ENCODE measurements at places on chromosomes 12 and 14.

- DNase-seq = no peak
These were observed 314.9 kb downstream of the TMEM121 start for GRCh38 chr14:105841022-105842009.

DNA sequence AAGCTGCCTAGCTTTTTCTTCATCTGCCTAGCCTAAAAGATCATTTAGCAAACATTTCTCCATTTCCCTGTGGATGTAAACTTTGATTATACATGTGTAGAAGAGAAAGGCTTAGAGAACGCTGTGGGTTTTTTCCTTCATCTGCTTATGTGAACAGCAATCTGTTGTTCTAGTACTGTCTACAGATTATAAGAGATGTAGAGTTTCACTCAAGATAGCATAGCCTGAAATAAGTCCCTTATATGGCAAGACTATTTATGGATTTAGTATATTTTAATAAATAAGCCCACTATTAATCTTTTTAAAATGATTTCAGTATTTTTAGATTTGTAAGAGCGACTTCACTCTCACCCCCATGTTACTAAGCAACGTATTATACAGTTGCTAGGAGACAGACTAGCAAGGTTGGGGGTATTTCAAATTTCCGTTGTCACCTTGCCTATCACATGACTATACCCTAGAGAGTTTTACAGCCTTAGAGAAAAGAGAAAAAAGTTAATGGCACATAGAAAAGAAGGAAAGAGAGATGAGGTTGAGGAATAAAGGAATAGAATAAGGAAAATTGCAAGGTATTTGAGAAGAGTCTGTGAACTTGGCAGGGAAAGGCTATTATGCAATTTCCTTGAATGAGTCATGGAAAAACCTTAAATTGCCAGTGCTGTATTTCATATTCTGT, 12.2 kb upstream of the TUBA1A start:
- peak; percentile 92 for DNase-seq

DNA sequence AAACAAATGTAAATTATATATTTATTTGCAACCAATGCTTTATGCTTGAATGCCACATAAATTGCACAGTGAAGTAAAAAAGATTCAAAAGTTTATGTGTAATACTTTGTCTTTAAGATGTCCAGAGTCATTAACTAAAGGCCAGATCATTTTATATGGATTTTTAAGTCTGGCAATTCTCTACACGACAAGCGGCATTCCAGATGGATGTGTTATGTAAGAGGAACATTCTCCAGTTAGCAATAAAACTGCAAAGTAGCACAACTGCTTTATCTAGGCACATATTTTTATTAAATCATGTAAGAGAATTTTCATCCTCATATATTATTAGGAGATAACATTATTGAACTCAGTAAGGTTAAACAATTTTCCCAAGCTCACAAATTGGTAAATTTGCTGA, 1717.7 kb upstream of the SEL1L start:
- DNase-seq = no peak

DNA sequence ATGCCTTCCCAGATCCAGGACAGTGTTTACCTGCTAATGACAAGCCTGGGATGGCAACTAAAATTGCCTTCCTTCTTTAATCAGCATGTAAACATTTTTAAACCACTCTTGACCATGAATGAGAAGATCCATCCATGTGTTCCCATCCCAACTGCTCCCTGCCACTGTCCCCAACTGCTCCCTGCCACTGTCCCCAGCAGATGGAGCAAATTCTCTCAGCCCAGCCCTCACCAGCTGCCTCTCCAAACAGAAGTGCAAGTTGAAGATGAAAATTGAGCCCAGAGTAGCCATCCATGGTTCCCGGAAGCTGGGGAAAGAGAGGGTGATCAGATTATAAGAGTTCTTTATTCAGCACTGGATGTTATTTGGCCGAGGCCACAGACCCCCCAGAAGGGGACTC, 133.1 kb downstream of the SLC15A4 start:
- no peak for DNase-seq

DNA sequence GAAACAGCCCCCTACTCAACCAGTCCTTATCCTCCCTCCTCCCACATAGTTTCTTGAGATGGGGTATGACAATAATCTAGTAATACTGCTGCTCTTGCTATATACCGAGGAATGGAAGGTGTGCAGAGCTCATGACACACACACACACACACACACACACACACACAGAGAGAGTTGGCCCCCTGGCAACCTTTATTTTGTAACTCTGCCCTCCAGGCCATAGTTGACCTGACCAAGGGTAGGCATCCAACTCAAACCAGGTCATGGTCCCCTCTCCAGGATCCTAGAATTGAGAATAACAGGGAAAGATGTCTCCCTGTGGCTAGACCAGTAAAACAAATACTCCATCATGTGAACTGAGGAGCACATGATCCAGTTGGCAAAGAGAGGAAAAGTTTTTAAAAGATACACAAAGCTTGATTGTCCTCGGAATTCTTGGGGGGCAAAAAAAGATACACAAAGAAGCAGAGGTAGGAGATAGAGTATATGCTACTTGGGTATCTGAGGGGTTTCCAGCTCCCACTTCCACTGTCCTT, 11.3 kb downstream of the ERO1A start:
- DNase-seq = no peak

DNA sequence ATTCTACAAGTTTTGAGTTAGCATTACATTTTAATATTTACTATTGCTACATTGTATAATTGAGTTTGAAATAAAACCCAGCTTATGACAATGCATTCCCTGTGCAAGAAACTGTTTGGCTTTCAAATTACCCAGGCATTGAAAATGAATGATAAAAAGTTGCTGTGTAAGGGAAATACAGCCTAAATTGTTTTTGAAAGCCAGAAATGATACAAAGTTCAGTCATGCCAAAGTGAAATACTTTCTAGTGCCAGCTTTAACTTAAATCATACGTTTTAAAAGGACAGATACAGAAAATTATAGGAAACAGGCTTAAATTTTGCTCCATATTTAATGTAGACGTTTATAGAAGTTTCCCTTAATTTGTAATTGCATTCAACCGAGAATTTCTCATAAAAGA, 2.8 kb downstream of the MGAT2 start:
- no peak for DNase-seq

DNA sequence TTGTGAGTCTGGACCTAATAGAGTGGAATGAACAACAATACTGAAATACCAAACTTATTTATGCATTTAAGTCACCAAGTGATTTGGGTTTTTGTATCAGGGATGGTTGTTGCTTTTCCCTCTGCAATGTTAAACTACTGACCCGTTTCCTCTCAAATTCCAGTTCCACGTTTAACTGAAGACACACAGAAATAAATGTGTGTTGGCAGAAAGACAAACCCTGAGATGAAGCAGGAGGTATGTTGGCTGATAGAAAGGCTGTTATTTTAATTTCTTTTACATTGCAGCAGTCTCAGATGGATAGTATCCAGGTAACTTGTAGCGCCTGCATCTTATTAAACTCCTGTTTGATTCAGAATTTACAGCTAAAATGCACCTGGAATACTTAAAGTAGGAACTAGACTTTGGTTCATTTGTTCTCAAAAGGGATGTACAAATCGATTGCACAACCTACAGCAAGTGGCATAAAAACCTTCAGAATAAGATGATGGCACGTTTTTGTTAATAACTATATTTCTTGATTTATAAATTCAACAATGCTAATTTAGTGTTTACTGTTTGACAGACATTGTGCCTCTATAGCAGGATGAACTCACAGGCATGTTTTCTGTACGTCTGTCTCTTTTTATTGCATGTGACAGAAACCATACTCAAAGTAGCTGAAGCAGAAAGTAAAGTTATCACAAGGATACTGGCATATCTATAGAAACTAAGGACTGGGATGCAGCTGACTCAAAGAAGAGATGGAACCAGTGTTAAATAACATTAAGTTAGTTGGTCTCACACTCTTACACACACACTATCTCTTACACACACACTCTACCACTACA, 405.7 kb downstream of the ZFP36L1 start:
- DNase-seq = no peak

DNA sequence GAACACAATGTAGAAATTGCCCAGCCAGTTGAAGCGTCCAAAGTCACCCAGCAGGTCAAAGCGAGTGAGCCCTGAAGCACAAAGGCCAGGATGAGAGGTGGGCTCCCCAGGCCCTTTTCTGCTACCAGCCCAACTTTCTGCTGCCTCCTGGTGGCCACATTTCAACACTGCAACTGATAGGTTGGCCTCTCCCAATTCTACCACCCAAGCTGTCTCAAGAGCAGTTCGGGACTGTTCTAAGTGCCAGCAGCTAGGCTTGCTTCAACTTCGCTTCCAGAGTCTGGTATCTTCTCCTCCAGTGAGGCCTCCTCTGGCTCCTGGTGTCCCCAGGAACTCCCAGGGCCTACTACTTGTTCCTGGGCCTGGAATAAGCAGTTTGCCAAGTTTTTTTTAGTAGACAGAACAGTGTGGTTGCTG, 3.4 kb upstream of the DHH start:
- DNase-seq = no peak

GRCh38 chr12:5259523-5259922, 172.4 kb upstream of the NTF3 start:
- DNase-seq = no peak

GRCh38 chr14:99754141-99755067, 38.8 kb upstream of the EML1 start:
- no peak for DNase-seq

DNA sequence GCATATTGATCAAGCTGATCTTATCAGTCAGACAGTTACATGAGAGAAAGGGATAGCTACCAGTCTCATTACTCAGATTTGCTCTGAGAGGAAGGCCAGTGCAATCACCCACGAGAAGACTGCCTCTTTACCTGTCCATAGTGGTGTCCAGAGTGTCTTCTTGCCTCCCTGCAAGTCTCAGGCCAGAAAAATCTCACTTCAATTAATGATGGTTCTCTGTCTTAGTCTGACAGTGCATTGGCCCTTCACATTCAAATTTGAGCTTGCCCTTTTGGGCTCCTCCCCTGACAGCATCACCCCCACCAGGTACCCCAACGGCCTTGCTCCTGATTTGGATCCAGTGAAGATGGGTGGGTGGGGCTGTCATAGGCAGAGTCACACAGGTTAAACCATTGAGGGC, at the start of gene AICDA:
Gene AICDA, minus strand, starts transcription at position 231 of the 400 bp plus-strand sequence. Its CDS starts 92 bp downstream, at position 139.
- no peak for DNase-seq

DNA sequence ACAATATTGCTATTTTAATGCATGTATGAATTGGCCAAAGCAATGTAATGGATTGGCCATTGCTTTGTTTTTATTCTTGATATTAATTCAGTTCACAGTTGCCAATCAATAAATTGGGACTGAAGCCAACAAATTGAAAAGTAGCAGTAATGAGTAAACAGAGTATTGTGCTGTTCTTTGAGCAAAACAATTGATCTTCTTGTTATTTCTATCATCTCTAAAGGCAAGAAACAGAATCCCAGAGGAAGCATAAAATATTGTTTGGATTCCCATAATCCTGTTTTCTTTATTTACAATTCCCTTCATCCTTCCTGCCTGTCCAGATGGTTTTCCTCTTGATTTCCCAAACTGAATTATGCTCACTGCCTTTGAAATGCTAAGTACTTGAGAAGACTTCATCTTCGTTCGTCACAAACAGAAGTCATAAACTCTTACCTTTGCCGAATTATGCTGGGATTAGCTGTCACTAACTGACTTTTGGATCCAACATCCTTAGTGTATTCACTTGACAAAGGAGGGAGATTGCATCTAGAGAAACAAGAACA, 85.9 kb downstream of the ST8SIA1 start:
- no peak for DNase-seq

- DNase-seq = no peak
These were observed 180.8 kb downstream of the ZFP36L1 start for GRCh38 chr14:68612049-68612448.

DNA sequence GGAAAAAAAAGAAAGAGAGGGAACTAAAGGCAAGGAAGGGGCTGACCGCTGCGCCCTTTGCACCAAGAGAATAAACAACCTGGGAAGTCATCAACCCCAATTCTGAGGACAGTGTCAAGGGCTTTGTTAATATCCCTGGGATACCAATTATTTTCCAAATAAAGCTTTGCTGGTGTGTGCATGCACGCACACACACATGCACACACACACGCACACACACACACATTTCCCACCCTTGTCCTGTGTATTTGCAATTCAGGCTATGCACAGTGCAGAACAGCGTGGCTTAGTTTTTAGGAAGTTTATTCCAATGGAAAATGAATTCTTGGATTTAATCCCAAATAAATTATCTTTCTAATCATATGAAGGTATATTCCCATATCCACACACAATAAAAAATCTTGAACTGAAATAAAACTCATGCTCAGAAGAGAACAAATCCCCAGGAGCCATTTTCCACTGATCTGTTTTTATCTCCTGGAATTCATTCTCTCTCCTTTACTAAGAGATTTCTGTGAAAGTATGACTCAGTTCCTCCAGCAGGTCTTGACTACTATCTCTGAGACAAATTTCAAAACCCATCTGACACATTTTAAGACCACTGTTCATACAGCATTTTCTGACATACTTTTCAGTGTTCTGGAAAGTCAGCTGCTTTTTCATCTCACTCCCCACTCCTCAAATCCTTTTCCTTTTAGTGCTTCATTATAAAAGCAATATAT, 334.4 kb upstream of the ATP2B1 start:
- DNase-seq = no peak

- DNase-seq = no peak
These were observed 30.1 kb downstream of the MED13L start for GRCh38 chr12:116247377-116247776.

DNA sequence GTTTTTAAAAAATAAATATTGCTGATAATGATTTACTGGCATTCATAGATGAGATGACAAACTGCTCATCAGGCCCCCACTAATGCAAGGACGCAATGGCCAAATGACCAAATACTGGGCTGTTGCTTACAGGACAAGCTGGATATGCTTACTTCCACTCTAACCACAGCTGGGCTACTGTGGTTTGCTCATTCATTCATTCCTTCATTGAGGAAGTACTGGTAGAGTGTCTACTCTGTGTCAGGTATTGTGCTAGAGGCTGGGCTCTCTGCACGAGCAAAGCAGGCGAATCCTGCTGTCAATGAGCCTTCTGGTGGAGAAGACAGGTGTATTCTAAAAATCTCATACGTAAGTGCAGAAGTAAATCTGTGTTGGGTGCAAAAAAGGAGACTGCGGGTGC, 113.3 kb upstream of the SLC38A2 start:
- DNase-seq = no peak

DNA sequence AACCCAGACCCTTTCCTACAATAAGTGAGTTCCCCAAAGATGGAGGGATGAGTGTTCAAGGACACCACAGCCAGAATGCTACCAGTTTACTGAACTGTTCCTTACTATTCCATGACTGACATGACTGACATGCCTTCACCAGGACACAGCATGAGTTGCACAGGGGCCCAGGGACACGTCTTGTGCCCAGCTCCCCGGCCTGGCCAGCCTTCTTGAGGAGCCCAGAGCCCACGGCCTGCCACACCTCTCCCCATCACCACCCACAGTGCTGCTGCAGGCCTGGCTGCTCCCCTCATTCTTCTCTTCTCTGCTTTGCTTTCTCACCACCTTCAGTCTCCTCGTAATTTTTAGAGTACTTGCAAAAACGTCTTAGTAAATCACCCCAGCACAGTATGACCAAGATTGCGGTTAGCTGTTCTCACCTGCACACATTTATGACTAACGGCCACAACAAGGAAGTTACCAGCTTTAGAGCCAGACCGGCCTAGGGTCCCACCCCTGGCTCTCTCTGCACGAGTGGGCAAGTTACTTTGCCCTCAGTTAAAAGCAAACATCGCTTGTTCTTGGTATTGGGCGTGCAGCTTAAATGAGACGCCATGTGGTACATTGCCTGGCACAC, 18.5 kb downstream of the PPP2R5E start:
- no peak for DNase-seq

Measured in NCI-H2171 (cell line).